ENCODE measurements at places on chromosomes 1 and 21.

- DNase-seq: no peak
These were observed 80.8 kb downstream of the DYRK1A start for GRCh38 chr21:37447288-37447936.

GRCh38 chr1:34870395-34870794 is 10.8 kb upstream of the SMIM12 start:
- no peak for DNase-seq

GRCh38 chr1:108179018-108179417 is 21.1 kb downstream of the SLC25A24 start:
- no peak for DNase-seq

DNA sequence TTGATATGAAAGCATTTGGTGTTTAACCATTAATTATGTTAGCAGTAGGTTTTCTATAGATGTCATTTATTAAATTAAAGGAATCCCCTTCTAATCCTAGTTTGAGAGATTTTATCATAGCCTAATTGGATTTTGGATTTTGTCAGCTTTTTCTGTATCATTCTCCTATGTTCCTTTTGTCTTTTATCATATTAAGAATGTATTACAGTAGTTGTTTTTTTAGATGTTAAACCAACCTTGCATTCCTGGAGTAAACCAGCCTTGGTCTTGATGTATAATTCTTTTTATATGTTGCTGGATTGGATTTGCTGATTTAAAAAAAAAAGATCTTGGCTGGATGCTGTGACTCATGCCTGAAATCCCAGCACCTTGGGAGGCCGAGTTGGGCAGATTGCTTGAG is 5.6 kb downstream of the SETDB1 start:
- no peak for DNase-seq

GRCh38 chr21:35562876-35563275 is 497.4 kb downstream of the SETD4 start:
- DNase-seq: no peak

GRCh38 chr1:12203216-12204007 is 26.4 kb upstream of the VPS13D start:
- no peak for DNase-seq

GRCh38 chr1:161085165-161085564 is 4.2 kb downstream of the NECTIN4 start:
- no peak for DNase-seq

DNA sequence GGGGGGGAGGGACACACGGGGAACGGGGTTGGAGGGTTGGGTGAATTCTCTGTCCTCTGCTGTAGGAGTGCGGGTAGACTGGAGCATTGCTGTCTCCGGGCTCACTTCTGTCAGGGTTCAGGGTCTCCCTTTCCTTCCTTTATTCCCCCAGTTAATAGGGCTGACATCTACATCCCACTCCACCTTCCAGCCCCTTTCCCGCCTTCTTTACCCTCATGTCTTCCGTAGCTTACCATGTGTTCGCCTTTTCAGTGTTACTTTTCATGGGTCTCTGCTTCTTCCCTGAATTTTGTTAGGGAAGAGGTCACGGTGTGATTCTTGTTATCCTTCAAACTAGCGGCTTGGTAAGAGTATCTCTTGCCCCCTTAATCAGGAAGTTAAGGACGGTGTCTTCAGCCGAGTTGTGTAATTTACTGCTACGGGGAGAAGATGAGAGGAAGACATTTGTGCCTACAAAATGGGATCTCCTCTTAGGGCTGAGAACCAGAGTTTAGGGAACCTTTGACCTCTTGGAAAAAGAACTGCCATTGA is 917 bp downstream of the RAP1A start:
- no peak for DNase-seq

- no peak for DNase-seq
These were observed 36.6 kb downstream of the FCRL5 start for GRCh38 chr1:157515709-157516108.

GRCh38 chr1:113178106-113178505 is 105.1 kb downstream of the LRIG2 start:
- DNase-seq: no peak

- DNase-seq: no peak
These were observed 45.3 kb downstream of the LRIG2 start for GRCh38 chr1:113118266-113118665.

DNA sequence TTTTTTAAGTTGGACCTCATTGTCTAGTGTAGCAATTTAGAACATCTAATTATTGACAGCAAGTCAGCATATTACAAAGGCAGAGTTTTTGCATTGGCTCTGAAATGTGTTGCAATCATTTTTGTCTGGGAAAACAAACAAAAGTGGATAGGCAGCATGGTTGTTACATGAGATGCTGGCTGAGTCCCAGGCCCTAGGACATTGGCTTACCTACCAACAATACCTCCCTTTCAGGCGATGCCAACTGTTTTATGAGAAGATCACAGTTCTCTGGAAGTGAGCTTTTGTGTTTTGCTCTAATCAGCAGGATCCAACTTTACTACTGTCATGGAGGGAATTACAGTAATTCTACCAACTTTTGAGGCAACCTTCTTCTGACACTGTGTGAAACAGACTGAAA is 71.5 kb upstream of the CXADR start:
- no peak for DNase-seq

GRCh38 chr1:97919585-97920261 is 1.1 kb downstream of the DPYD start:
- DNase-seq: no peak

GRCh38 chr1:226491093-226491850 is 57.3 kb upstream of the STUM start:
- no peak for DNase-seq

- no peak for DNase-seq
These were observed 15.3 kb upstream of the AHCYL1 start for GRCh38 chr1:109969146-109969829.

DNA sequence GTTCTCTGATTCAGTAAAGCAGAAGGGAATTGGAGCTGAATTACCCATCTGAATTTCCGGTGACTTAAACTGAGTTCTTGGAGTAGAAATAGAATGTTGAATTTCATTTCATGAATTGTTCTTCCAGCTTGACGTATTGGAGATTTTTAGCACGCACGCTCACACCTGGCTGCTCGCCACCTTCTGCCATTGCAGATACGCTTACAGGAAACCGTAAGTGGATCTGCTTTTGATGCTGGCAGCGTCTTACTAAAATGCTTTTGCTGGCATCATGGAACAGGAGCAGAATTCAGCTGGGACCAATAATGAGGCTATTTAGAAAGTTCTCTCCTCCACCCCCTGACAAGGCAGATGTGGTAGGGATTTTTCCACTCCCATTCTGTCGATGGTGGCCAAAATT is 17.7 kb upstream of the ELAVL4 start:
- DNase-seq: no peak

DNA sequence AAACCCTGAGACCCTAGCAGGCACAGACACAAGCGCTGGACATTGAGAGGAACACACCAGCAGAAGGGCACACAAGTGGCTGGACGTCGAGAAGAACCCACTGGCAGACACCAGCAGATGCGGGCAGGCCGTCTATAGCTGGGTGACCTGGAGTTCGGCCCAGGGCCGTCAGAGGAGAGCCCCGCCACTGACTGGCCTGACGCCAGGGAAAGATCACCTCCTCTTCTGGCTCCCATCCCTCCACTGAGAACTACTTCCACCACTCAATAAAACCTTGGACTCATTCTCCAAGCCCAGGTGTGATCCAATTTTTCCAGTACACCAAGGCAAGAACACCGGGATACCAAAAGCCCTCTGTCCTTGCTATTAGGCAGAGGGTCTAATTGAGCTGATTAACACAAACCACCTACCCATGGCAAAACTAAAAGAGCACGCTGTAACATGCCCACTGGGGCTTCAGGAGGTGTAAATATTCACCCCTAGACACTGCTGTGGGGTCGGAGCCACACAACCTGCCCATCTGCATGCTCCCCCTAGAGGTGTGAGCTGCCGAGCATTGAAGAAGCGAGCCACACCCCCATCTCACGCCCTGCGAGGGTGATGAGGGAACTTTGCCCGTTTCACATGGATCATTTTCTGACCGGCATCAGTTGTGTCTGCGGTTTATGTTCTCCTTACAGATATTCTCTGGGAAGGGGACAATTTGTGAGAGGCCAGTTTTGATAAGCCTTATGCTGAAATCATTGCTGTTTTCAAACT is 104.8 kb downstream of the HLX start:
- DNase-seq: no peak

GRCh38 chr21:25589887-25590286 is 17.4 kb downstream of the MRPL39 start:
- DNase-seq: no peak

- peak; percentile 51 for DNase-seq
These were observed 6.0 kb upstream of the UBL4B start for GRCh38 chr1:110106013-110106941.

DNA sequence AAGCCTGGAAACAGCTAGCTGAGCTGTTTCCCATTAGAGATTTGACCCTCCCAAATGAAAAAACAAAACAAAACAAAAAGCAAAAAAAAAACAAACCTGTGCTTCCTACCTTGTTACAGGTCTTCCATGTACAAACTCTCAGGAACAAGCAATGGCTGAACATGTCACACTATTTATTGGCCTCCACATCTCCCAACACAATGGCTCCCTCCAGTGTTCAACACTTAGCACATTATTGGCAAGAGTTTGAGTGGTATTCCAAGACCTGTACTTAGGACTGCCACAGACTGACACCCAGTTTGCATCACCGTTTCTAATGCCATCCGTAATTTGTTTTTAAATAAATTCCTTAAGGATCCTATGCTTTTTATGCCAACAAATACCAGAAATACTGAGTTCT is 195.0 kb upstream of the OLFM3 start:
- no peak for DNase-seq

DNA sequence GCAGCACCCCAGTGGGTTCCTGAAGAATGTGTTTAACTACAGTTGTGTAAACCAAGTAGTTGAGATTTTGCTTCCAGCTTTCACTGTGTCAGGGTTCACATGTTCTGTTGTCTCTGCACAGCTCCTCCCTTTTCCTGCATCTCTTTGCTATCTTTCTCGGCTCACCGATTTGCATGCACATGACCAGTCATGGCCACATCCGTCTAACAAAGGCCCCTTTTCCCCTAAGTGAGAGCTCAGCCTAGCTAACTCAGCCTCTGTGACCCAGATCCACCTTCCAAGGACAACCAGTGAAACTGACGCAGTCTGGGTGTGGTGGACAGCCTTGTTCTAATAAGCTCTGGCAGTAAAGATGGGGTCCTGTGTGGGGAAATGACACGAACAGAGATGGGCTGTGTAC is 101.1 kb downstream of the ZP4 start:
- no peak for DNase-seq

- no peak for DNase-seq
These were observed 497.7 kb downstream of the NPHP4 start for GRCh38 chr1:5494518-5494917.

- no peak for DNase-seq
These were observed 225.1 kb upstream of the C8B start for GRCh38 chr1:57190898-57191297.

Measured in CD8-positive, alpha-beta T cell (primary cell).